Epithelial cell of alveolus of lung (primary cell): ENCODE measurements at places on chromosomes 12 and 14. TPM values are rescaled to one million over a fixed set of nuclear protein-coding genes. Genes with fewer than 3 reads are reported as not detected.

The UBE2N gene
- 40.3 and 92.1 TPM in 2 replicates for total RNA-seq

The ZNF84 gene
- 6.2 and 23.1 TPM in 2 replicates for total RNA-seq

The M6PR gene
- 78.8 and 82.2 TPM in 2 replicates for total RNA-seq

The GOLGA5 gene
- 36.7 and 40.1 TPM in 2 replicates for total RNA-seq

The CCDC184 gene
- total RNA-seq = 1.8 and 3.7 TPM in 2 replicates

The RD3L gene
- total RNA-seq = not detected in 2 replicates

The SLC25A47 gene
- 0.48 TPM in 1 of 2 replicates, not detected in the other for total RNA-seq

The AGAP2 gene
- total RNA-seq = 0.26 and 0.48 TPM in 2 replicates

The MUCL1 gene
- not detected in 2 replicates for total RNA-seq

The AKAP3 gene
- 0.26 and 5.2 TPM in 2 replicates for total RNA-seq

The TRIAP1 gene
- 29.0 and 33.6 TPM in 2 replicates for total RNA-seq

The EFS gene
- total RNA-seq = 21.6 and 34.2 TPM in 2 replicates

The C12orf54 gene
- total RNA-seq = 2.2 TPM in 1 of 2 replicates, not detected in the other

The ENO2 gene
- 26.1 and 45.2 TPM in 2 replicates for total RNA-seq

The PROX2 gene
- not detected in 2 replicates for total RNA-seq

The TAS2R7 gene
- total RNA-seq = not detected in 2 replicates

The SIX4 gene
- 17.6 and 22.1 TPM in 2 replicates for total RNA-seq

The TRAF3 gene
- total RNA-seq = 14.0 and 21.6 TPM in 2 replicates

The TSHR gene
- total RNA-seq = not detected in 2 replicates

The TPH2 gene
- not detected in 2 replicates for total RNA-seq

The KCNH3 gene
- total RNA-seq = 0.08 and 0.26 TPM in 2 replicates

The RASSF9 gene
- total RNA-seq = 0.08 and 1.0 TPM in 2 replicates

The MYF5 gene
- not detected in 2 replicates for total RNA-seq

The PMCH gene
- not detected in 2 replicates for total RNA-seq

The KRT71 gene
- total RNA-seq = not detected in 2 replicates

The KCNC2 gene
- total RNA-seq = not detected in 2 replicates

The KRT72 gene
- total RNA-seq = not detected in 2 replicates

The COPZ1 gene
- 132 and 144 TPM in 2 replicates for total RNA-seq

The KLRC2 gene
- not detected in 2 replicates for total RNA-seq

The CAMKK2 gene
- total RNA-seq = 19.1 and 28.4 TPM in 2 replicates

The TAS2R13 gene
- under 0.01 and 2.8 TPM in 2 replicates for total RNA-seq

The PPP1R3E gene
- 1.6 and 4.7 TPM in 2 replicates for total RNA-seq

The TAS2R42 gene
- total RNA-seq = not detected in 2 replicates
